M059J (cell line): ENCODE measurements at places on chromosomes 11 and 22.

DNA sequence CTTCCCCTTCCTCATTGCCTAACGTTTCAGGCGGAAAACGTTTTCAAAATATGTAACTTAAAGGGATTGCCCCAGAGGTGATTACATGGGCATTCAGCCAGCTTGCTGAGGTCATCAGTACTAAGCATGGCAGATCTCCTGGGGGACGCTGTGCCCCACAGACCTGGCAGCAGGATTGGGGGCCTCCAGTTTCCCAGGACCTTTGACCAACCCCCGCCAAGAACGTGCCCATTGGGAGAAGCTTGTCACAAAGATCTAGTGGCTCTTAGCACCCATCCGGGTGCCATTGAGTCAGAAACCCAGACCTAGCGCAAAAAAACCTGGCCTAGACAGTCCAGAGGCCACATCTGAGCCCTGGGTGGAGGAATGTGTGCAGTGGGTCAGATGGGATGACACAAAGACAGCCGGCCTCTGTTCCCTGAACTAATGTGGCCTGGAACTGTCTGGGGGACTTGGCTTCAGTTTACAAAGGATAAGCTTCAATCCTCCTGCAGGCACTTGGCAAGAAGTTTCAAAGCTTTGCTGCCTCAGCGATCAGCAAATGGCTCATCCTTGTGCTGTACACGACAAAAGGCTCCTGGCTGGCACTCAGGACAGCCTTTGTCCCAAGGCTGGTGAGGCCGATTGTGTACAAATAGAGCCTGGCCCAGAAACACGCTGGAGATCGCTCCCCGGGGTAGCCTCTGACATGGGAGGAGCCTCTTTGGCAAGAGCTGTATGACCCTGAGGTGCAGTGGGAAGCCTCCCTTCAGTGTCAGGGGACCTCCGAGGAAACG lies 9.5 kb downstream of the C1QTNF6 start:
- DNase-seq, result peak; percentile 34

DNA sequence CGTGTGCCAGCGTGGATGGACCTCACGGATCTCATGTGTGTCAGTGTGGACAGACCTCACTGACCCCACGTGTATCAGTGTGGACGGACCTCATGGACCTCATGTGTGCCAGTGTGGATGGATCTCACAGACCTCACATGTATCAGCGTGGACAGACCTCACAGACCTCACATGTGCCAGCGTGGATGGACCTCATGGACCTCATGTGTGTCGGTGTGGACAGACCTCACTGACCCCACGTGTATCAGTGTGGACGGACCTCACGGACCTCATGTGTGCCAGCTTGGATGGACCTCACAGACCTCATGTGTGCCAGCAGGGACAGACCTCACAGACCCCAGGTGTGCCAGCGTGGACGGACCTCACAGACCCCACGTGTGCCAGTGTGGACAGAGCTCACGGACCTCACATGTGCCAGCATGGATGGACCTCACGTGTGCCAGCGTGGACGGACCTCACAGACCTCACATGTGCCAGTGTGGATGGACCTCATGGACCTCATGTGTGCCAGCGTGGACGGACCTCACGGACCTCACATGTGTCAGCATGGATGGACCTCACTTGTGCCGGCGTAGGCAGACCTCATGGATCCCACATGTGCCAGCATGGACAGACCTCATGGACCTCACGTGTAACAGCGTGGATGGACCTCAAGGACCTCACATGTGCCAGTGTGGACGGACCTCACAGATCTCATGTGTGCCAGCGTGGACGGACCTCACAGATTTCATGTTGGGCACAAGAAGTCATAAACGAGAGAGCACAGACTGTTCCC lies 18.2 kb downstream of the TTLL8 start:
- no peak for DNase-seq

DNA sequence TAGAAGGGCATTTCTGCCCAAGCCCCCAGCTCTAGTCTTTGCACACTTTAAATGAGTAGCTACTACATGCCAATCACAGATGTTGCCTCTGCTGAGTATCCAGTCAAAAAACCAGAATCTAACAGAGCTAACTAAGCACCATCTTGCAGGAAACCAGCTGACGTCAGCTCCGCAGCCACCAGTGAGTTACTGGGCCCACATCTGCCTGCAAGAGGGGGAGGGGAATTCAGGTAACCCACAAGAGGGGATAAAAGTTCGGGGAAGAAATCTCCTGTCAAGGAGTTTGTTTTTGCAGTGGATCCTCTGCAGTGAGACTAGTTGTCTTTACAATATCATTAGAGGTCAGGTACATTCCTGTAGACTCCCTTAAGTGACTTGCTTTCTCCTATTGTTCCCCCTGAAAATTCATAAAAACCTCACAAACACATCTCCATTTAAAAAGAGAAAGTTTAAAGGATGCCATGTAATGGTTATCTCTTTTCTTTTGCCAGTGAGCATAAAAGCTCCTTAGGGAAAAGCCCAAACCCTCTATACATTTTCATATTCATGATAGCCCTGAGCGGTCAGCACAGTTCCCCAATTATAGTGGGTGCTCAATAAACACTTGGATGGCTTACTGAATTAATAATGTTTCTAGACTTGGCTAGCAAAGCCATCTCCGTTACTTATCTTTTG lies 9.3 kb downstream of the CD44 start:
- DNase-seq, result peak; percentile 11

- DNase-seq, result no peak
Measured at GRCh38 chr11:10520562-10520961, 20.4 kb downstream of the RNF141 start.

GRCh38 chr11:77167111-77167626 lies 39.1 kb downstream of the MYO7A start:
- DNase-seq, result no peak
